Stimulated activated CD4-positive, alpha-beta T cell treated with anti-CD3 and anti-CD28 coated beads, Interleukin-1b, Interleukin-23, amount 100 ng/mL, for 1 hour (primary cell): ENCODE measurements at places on chromosomes 4 and X.

- DNase-seq = no peak
Measured at GRCh38 chr4:139808808-139809756, 143.5 kb downstream of the MGST2 start.

DNA sequence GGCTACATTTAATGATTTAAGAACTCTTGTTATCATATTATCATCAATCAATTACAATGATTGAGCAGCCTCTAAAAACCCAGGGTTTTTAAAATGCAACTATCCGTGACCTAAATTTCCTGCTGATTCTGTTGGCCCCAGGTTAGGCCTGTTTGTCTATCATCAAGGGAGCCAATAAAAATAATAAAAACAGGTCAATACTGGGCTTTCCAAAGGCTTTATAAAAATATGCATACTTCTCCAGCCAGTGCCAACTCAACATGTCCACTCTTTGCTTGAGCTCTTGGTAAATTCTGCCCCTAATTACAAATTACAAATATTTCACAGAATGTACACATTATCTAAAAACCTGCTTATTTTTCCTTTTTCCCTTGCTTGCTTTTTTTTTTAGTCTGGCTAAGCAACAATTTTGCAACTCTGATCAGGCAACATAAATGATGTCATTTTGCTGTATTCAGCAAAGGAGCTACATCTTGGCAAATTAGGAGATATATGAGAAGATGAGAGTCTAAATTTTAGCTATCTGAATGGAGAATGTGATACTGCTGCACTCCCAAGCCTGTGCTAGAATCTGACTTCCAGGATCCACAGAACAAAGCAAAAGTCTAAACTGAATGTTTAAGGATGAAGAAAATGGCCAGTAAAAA lies 204.0 kb downstream of the SCFD2 start:
- DNase-seq = no peak

DNA sequence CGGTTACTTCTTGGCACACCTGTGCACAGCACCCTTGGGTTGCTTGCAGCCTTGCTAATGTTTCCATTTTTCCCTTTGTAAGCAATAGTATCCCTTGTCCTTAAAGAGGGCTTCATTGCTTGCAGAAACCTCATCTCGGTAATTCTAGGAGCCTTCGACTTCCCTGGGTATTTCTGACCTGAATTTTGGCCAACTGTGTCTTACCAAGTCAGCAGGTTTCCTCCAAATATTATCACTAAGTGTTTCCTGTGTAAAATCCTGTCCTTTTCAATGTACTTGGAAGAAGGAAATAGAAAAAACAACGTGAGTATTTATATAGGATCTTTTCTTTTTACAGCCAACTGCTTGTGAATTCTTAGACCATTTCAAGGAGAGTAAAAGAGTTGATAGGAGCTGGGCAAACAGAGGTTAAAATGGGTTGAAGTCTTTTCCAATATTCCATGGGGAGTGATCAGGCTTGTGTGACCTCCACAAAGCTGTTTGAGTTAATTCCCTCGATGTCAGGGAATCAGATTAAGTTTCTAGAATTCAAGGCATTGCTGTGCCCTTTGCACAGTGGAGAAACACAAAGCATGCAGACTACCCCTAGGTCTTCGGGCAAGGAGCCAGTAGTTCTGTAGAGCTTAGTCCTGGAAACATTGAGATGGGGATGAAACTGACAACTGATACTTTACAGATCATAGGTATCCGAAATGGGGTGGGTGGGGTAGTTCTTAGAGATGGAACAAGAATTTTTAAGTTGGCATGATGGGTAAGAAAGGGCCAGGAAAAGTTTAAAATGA lies 209.9 kb downstream of the CPE start:
- DNase-seq = no peak

DNA sequence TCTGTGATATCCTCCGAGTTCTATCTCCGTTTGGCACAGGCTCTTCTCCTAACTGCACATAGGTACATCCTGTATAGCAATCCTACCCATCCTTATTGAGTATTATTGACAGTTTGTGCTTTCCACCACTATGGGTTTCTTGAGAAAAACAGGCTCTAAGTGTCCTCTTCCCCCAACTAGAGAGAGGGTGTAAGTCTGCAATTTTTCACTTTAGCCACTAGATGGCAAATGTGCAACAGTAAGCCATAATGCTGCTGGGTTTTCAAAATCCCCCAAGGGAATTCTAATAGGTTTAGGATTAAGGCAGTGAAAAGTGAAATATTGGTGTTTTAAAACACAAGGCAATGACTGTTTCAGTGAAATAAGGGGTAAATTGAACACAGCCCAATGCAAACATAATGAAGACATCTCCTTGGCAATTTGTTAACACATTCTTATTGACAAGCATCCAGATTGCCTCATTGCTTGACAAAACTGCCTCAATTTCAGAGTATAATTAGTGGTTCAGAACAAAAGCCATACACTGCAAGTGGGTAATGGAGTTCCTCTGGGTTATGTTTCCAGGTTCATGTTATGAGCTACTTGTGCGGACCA lies 239.0 kb upstream of the HTR2C start:
- DNase-seq = no peak

DNA sequence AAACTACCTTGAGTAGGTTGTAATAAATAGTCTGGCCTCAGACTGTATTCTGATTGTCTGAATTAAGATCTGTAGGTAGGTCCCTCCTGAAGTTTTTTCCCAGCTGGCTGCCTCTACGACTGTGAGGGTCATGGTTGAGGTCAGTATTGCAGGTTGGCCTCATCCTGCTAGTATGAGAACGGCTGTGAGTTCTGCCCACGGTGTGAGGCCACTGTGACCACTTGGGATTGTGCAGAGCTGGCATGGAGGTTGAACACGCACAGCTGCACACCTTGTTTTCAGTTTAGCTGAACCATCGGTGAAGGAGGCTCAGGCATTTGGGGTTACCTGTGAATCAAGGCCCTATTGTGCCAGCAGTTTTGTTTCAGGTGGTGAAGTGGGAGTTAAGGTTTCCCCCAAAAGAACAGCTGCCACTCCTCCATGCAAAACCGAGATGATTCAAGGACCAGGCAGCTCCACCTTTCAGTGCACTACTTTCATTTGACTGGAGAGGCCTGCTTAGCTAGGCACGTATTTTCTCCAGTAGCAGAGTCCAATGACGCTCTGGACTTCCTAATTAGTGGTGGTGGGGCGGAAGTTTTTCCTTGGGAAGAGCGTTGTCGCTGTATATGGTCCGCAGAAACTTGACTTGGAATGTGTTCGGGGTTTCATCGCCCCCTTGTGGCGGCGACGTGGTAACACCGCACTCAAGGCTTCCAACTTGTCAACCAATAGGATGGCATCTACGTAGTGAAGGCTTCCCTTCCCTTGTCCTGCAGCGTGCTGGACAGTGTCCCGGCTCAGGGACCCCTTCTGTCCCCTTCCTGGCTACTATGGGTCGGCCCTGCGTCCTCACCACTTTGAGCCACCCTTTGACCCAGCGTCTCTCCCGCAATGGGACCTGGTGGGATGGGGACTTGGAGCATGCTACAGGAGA lies 13.8 kb downstream of the CMC4 start:
- DNase-seq = peak; percentile 18

DNA sequence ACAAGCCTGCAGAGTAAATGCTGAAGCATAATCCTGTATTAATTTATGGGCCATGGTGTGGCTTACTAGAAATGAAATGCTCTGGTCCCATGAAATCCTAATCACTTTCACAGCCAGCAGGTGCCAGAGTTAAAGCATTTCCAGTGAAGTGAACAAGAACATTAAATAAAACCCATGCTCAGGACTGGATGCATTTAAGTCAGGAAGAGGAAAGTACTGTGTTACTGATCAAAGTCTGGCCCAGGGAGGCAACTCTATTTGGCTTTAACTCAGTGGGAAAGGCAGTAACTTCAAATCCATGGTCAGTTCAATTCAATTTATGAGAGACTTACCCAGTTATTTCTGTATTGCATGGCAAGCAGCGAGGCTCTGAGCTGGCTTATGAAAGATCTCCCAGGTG lies 29.2 kb downstream of the AGA start:
- no peak for DNase-seq

DNA sequence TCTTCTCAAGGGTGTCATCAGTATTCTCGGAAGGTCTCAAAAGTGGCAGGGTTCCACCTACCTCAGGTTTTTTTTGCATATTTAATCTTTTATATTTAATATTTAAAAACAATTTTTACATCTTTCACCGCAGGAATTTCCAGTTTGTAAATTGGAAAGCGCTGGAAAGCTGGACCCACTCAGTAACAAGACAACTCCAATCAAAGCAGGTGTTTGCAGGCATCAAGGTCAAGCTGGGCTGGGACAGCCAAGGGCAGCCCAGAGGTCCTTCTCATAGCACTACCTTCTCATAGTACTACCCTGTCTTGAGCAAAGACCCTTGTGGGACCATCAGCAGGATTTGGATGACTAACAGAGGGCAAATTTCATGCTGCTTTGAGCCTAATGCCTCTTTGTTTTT lies 160.1 kb downstream of the TET2 start:
- no peak for DNase-seq

DNA sequence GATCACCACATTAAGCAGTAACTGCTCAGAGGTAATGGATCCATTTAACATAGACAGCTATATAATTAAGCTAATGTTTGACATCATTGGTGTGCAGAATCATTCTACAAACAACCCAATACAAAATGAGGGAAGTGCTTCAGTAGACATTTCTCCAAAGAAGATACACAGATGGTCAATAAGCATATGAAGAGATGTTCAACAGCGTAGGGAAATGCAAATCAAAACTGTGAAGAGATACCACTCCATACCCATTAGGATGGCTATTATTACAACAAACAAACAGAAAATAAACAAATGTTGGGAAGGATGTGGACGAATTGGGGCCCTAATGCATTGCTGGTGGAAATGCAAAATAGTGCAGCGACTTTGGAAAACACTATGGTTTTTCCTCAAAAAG lies 294.6 kb downstream of the ANK2 start:
- no peak for DNase-seq

DNA sequence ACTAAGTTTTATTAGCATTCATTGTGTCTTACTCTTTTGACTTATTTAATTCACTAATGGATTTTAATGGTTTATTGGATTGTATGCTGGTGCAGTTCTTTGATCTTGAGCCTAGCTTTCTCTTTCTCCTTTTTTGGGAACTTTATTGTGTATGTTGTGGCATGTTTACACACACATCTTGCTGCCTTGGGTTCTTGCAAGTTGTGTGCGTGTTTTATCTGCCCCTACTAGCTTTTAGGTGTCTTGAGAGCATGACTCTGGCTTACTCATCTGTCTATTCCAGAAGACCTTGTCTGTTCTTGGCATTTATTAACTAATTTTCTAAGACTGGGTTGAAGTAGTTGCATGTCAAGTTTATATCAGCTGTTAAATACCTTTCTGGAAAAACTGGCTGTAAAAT lies 2.7 kb downstream of the TMEM165 start:
- DNase-seq = no peak

- DNase-seq = no peak
Measured at GRCh38 chrX:46649421-46650260, 76.1 kb downstream of the CHST7 start.

GRCh38 chr4:131370846-131371245 lies 1778.2 kb upstream of the PCDH10 start:
- no peak for DNase-seq

DNA sequence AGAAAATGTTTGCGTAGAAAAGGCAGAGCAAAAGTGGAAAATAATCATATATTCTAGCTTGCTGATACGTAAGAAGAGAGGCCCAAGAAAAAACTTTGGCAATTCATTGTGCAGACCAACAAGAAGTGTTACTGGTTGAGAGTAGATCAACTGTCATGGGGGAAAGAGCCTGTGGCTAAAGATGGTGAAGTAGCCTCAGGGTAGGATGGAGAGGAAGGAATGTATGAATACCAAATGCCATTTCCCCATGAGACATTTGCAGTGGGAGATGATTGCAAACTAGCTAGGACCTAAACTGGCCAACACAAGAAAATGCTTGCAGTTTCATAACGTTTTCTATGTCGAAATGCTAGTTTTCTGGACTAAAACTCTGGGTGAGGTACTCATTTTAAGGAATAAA lies 47.7 kb upstream of the ADGRL3 start:
- DNase-seq = no peak

DNA sequence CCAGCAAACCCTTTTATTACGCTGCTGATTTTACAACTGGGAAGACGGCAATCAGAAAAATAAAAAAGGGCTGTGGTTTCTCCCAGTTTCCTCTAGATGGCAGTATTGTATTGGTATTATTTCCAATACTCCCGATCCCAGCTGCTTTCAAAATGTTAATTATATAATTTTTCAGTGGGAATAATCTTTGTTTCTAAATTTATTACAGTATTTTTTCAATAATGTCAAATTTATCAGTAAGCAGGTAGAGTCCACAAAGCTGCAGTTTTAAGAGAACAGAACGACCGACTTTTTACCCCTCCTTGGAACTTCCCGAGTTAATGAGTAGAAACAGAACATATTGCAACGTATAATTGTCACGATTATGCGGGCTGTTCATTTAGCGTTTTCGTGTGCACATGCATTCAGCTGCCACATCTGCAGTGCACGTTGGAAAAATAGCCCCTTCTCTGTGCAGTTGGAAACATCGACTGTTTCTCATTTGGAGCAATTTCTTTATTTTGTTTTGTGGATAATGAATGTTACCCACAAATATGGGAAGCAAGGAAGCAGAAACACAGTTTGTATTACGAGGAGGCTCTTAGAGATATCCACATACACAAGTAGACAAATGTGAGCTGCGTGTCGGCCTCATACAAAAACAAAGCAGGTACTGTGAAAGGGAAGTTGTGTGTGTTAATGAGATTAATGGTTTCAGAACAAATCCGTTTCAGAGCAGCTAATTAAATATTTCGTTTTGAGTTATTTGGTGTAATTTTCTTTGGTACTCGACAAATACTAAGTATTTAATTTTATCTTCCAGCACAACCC lies 188.0 kb downstream of the STIM2 start:
- DNase-seq = no peak

DNA sequence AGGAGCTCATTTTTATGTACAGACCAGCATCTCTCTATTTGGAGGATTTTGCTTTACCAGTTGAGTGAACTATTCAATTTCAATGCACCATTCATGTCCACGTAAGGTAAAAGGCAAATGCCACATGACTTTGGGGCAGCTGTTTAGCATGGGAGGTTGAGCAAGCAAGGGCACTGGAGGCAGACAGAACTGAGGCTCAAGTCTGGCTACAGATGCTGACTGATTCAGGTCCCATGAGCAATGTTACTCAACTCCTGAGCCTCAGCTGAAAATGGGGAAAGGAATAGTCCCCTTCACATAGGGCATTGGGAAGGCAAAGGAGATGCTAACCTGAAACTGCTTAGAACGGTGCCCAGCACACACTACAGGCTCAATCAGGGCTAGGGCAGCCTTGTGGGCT lies 93.0 kb upstream of the MTM1 start:
- DNase-seq = no peak

DNA sequence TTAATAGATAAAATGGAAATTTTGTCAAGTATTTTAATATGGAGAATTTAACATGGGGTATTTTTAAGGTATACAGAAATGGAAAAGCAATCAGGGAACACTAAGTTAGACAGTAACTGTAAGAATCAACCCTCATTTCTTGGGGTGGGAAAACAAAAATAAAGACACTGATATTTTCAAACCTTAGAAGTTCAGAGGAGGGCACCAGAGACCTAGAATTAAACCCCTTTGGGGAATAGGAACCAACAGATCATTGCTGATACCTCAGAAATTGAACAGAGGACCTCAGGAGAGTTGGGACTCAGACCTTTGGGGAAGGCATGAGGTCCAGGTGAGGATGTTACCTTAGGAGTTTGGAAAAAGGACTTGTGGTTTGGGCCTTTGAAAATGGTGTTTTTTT lies 435.6 kb downstream of the TMA16 start:
- no peak for DNase-seq

GRCh38 chr4:137421796-137422195 lies 110.5 kb downstream of the PCDH18 start:
- no peak for DNase-seq

- DNase-seq = no peak
Measured at GRCh38 chr4:183961795-183962194, 56.7 kb downstream of the STOX2 start.
